ENCODE measurements at places on chromosomes 7 and 10. TPM values are rescaled to one million over a fixed set of nuclear protein-coding genes. Genes with fewer than 3 reads are reported as not detected.

Gene HOXA1
- not detected for total RNA-seq

Gene C10orf62
- not detected for total RNA-seq

Gene CALCR
- not detected for total RNA-seq

Gene TMEM176B
- total RNA-seq: not detected

Gene MLXIPL
- total RNA-seq: under 0.01 TPM

Data from parietal lobe (tissue), 2 donors.